Stimulated activated CD4-positive, alpha-beta T cell treated with anti-CD3 and anti-CD28 coated beads, Interleukin-1b, Interleukin-23, amount 100 ng/mL, for 24 hours (primary cell): ENCODE measurements at places on chromosomes 7 and 10.

- DNase-seq: no peak
These were observed 3.5 kb downstream of the CCDC201 start for GRCh38 chr7:45869426-45869825.

DNA sequence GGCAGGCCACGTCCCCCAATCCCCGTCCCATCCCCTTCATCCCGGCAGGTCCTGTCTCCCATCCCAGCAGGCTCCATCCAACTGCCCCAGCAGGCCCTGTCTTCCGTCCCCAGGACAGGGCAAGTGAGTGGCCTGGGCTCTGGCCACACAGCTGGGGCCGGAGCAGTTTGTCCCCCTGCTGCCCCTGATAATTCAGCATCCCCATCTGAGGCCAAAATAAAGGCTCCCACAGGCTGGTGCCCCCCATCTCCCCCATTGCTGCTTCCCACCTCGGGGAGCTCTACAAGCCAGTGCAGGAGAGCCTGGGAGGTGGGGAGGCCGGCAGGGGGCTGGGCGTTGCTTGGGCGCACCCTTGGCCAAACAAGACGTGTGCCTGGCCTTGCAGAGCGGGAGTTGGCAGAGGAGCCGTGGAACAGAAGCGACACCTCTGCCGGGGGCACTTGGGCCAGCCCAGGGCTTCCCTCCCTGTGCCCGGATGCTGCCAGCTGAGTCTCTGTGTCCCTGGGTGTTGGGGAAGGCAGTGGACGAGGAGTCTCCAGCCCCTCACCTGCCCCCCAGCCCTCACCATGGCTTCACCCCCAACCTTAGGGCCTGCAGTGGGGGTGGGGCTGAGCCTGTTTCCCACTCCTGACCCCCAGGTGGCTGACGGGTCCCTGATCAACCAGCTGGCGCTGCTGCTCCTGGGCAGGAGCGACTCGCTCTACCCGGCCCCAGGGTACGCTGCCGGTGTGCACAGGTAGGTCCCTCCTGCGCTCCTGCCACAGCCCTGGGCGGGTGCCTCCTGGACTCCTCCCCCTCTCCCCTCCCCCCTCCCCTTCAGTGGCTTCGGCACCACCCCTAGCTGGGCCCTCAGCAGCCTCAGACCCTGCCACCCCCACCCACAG lies 14.0 kb downstream of the AP5Z1 start:
- no peak for DNase-seq

DNA sequence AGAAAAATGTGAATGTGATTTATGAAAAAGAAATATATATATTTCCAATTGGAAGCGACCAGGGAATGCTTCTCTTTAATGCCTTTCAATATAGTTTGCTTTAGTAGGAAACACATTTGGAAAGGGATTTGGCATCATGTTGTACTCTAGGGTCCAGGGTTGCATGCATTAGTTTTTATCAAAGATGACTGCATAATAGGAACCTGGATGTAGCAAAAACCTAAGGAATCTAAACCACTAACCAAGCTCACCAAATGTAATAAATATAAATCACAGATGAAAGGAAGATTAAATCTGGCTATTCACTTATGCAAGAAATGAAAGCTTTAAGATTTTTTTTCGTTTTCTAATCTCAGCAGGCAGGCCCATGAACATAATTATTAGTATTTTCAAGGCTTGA lies 120.0 kb downstream of the ATXN7L1 start:
- DNase-seq: no peak

GRCh38 chr10:43116596-43116995 lies 21.6 kb upstream of the CSGALNACT2 start:
- DNase-seq: no peak

DNA sequence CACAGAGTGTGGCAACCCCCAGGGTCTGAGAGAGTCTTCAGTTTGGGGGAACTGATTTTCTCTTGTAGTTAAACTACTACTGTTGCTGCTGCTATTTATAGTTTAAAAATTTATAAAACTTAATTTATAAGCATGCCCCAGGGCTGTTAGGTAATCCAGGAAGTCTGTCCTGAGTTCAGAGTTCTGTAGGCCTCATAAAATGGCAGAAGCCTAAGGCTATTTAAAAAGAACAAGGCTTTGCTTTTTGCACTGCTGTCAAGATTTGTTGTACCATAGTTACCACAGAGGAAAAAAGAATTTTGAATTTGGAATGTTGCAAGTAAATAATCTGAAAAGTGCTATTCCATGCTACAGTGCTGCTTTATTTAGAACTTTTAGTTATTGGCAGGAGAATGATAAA lies 66.1 kb downstream of the AGK start:
- DNase-seq: no peak

GRCh38 chr10:91891125-91892001 lies 17.9 kb downstream of the FGFBP3 start:
- DNase-seq: no peak

DNA sequence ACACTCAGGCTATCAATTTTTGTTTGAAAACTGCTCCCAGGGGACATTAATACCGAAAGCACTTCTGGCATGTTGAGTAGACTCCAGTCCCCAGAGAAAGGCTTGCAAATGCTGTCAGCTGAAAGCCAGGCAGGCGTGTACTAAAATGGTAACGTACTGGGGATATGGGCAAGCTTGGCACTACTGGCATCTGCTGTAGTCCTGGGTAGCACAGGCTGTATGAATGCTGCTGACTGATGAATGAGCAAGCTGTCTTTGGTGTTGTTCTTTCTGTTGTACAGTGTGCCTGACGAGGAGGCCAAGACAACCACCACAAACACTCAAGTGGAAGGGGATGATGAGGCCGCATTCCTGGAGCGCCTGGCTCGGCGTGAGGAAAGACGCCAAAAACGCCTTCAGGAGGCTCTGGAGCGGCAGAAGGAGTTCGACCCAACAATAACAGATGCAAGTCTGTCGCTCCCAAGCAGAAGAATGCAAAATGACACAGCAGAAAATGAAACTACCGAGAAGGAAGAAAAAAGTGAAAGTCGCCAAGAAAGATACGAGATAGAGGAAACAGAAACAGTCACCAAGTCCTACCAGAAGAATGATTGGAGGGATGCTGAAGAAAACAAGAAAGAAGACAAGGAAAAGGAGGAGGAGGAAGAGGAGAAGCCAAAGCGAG lies 53.5 kb upstream of the AGBL3 start:
- DNase-seq: no peak

DNA sequence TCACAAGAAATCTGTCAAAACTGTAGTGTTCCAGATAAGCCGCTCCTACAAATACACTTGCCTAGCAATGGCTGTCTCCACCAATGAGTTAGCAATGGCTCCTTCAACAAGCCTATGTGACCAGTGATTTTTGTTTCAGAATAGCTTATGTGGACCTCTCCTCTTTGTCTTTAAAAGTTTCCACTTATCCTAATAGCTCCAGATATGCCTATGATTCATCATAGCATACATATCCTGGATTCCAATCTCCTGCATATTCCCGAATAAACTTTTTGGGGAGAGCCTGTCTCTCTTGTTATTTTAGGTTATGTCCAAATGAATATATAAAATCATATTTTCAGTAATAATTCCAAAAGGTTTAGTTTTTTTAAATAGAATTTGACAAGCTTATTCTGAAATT lies 510.6 kb downstream of the ARL4A start:
- DNase-seq: no peak

DNA sequence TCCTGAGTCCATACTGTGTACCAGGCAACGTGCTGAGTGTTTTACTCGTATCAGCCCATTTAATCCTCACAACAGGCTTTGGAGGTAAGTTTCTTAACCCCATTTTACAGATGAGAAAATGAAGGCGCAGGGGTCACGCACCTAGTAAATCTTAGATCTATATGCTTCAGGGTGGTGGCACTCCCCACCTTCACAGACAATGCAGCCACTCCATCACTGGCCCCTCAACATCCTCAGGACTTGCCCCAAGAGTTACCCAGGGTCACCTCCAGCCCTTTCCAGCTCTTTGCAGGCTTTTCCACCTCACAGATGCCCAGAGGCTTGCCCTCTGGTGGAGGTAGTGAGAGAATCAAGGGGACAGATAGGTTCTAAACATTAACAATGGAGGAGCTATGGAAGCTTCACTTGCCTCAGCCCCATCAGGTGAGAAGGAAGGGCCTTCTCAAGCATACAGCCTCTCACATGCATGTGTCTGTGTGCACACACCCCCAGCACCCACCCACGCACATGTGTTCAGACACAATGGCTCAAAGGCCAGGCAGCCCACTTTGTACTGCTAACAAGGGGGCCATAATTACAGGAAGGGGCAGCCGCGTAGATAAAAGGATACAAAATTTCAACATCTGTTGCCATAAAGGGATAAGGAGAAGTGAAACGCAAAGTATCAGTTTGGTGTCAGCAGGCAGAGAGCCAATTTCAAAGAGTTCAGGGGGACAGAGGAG lies 29.1 kb downstream of the DPCD start:
- DNase-seq: no peak

GRCh38 chr10:77795426-77796055 lies 131.0 kb downstream of the DLG5 start:
- no peak for DNase-seq

DNA sequence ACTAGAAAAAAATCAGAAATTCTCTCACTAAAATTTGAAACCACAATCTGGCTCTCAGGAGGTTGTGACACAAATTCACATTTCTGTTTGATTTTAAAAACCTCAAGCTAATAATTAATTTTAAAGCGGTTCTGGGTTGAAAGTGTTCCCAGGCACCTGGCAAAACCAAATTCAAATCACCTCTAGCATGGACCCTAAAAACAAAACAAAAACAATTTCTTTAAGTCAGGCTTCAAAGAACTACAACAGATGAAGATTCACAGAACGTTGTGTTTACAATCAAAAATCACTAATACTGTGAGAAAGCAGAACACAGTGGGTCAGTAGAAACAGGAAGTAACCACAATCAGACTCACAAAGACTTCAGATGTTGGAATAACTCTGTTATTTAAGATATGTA lies 7.2 kb upstream of the RELN start:
- no peak for DNase-seq

GRCh38 chr7:106357675-106358074 lies 72.9 kb upstream of the NAMPT start:
- DNase-seq: no peak

GRCh38 chr10:33133557-33133956 lies 175.5 kb upstream of the ITGB1 start:
- DNase-seq: no peak

DNA sequence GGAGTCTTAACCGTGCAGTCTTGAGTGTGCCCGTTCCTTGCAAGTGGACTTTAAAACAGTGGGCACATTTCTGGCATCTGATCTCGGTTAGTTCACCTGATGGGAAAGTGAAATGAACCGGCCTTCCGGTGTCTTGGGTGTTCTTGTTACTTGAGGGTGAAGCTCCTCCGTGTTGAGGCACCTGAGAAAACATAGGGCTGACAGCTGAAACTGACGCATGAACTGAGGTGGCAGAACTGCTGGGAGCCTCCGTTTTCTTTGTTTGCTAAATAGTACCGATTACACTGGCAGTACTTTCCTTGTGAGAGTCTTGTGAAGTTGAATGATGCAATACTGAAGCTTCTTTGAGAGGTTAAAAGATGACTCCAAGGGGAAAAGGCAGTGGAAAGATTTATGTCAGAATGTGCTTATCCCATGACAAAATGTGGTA lies 62.8 kb upstream of the SAMD8 start:
- no peak for DNase-seq
